ENCODE measurements at places on chromosomes 7 and 10.

- peak; percentile 53 for DNase-seq
Measured at GRCh38 chr10:119199231-119199992, 8.0 kb upstream of the GRK5 start.

DNA sequence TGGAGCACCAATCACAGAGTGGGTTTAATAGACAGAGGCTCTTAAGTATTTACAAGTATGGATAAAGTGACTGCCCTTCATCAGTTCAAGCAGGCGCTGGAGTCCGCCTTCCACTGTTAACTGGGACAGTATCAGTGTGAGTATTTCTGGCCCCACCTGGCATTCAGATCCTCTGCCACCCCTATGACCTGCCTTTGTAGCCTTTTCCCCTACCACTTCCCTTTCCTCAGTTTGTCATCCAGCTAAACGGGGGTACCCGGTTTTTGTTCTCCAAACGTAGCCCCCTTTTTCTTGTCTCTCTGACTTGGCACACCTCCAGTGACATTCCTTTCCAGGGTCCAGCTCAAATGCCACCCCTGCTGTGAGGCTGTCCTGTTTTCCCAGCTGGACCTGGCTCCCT, 134.4 kb downstream of the SNX10 start:
- no peak for DNase-seq

DNA sequence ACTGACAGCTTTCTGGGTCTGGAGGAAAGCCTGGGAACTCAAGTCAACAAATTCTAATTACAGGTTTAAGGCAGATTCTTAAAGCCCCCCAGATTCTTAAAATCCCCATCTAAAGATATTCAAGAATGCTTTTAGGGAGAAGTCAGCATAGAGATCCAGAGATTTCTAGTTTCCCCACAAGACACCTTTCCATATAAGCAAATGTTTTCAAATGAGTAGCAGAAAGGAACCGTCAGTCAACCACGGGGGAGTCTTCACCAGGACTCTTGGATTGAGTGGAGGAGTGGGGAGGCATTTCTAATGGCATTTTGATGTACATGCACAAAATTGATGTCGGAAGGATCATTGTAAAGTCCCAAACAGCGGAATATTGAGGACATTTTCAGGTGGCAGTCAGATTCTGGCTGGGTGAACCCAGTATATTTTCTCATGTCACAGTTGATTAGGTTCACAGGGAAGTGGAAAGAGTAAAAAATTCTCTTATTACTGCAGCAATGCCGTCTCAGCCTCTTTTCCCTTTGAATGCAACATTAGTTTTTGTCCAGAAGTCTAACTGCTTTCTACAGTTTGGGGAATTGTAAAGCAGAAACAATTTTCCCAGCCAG, 191.7 kb upstream of the YAE1 start:
- no peak for DNase-seq

GRCh38 chr10:21372651-21373410, 152.7 kb downstream of the SKIDA1 start:
- DNase-seq = peak; percentile 38

DNA sequence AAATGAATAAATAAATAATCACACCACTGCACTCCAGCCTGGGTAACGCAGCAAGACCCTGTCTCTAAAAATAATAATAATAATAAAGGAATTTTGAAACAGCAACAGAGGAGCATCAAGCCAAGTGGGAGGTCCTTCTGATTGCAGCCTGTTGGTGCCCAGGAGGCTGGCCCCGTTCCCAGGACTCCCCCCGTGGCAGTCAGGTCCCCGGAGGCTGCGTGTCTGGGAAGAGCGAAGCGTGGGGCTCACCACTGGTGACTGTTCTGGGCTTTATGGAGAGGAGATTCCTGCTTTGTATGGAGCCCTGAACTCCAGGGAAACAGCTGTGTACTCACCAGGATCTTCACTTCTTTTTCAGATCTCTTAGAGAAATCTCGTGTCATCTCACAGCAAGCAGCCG, 19.3 kb upstream of the MYH16 start:
- no peak for DNase-seq

GRCh38 chr7:149188213-149188612, 7.1 kb upstream of the ZNF282 start:
- DNase-seq = no peak

Data from stimulated activated CD8-positive, alpha-beta memory T cell treated with anti-CD3 and anti-CD28 coated beads, Interleukin-4, amount 100 ng/mL, for 48 hours (primary cell).